Activated T-helper 1 cell treated with anti-CD3 and anti-CD28 coated beads, Interleukin-2, amount 50 U/mL, for 16 hours (primary cell): ENCODE measurements at places on chromosomes 11 and 22.

DNA sequence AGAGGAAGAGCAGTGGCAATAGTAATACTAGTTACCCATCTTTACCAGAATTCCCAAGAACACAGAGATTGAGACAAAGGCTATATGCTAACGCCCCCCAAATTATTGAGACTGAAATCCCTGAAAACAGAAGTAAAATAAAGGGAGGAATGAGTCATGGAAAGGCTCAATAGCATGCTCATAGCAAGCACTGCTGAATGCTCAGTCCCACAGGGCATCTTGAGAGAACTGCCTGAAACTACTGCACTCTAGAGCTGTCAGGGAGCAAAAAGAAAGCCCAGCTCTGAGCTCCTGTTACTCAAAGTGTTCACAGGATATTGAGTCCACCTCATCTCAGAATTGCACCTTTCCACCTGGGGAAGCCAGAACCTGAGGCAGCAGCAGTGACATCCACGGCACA, 44.1 kb upstream of the FIBIN start:
- no peak for DNase-seq

- DNase-seq = no peak
These were observed 352.2 kb upstream of the CTSC start for GRCh38 chr11:88689548-88690240.

- DNase-seq = no peak
These were observed 39.0 kb downstream of the ADAMTS8 start for GRCh38 chr11:130389335-130389935.

GRCh38 chr11:76062733-76063132, 143.6 kb downstream of the WNT11 start:
- DNase-seq = no peak

- DNase-seq = no peak
These were observed 1.5 kb upstream of the DEPDC5 start for GRCh38 chr22:31752096-31752847.

DNA sequence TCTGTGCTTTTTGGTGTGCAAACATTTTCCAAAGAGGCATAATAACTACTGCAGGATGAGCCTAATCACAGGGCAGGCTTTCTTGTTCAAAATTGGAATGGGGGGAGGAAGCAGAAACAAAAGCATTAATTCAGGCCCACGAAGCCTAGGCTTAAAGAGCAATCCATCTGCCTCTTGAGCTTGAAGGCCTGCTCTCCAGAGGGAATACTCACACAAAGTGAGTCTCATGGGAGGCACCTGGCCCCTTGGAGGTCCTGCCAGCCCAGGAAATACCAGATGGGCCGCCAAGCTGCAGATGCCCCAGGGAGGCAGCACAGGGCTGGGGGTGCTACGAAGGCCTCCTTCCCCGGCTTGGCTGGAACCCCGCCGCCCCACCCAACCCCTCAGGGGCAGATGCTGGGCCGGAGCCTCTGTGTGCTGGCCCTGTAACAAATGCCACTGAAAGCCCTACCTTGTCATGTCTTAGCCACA, 39.3 kb upstream of the COMT start:
- no peak for DNase-seq

- DNase-seq = no peak
These were observed 20.8 kb upstream of the SMIM38 start for GRCh38 chr11:69134957-69135356.

DNA sequence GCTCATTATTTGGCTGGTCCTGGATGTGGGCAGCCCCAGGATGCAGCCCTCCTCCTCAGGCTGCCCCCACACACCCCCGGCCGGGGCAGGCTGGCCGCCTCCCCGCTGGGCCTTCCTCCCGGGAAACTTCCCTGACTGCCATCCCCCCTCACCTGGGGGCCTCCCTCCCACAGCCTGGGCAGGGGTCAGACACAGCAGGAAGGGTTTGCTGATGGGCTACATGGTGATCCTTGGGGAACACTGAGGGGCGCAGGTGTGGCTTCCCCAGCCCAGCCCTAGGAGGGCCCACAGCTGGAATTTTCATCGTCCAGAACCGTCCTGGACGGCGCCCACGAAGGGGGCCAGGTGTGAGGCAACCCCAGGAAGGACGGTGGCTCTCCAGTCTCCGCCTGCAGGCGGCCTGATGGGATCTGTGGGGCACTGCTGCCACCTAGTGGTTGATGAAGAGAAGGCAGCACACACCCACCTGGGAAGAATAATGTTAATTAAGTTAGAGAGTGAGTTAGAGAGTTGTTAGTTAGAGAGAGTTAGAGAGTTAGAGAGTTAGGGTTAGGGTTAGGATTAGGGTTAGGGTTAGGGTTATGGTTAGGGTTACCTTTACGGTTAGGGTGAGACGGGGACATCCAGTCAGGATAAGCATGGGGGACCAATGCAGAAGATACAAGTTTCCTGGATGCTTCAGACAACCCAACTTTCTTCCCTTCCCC, 75.9 kb upstream of the PRR5 start:
- peak; percentile 68 for DNase-seq

- no peak for DNase-seq
These were observed 5.8 kb upstream of the GNAZ start for GRCh38 chr22:23064381-23065068.

GRCh38 chr11:36702330-36703054, 104.5 kb upstream of the RAG2 start:
- no peak for DNase-seq

GRCh38 chr11:60143768-60144167, 39.1 kb downstream of the MS4A6A start:
- no peak for DNase-seq

DNA sequence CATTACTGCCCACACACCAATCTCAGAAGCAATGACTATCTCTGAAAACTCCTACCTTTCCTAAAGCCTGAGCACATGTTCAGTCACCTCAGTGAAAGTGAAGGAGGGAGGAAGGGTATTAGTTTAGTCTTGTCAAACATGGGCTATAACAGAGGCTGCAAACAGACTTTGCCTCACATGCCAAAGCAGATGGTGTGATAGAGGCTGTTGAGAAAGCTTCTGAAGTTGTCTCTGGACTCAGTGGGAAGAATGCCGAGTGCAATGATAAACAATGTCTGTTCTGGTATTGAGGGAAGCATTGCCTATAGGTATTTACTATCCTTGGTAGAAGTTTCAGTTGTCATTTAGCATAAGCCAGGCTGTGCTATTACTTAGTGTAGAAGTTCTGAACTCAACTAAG, 314.5 kb upstream of the CCDC90B start:
- DNase-seq = no peak

DNA sequence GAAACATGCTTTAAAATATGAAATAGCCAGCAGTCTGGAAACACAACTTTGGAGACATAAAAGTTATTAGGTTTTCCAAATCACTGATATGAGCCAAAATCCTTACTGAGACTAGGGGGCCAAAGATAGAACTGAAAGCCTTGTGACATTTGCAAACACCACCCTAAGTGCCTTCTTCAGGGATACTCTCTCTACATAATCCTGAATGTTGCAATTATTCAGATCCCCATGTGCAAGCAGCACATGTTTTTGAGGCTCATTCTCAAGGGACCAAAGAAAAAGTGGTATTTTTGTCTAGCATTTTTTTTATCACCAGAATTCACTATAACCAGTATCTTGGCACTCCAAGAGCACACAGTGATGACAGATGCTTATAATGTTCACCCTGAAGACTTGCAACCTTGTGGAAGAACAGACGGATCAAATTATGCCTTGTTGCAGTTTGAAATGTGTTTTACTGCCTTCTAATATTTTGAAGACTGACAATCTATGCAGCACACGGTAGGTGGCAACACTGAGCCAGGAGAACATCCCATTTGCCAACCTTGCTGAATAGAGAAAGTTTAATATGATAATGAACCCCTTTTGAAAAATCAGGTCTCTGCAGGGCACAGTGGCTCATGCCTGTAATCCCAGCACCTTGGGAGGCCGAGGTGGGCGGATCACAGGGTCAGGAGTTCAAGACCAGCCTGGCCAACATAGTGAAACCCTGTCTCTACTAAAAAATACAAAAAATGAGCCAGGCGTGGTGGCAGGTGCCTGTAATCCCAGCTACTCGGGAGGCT, 78.5 kb downstream of the PLEKHA7 start:
- DNase-seq = no peak

GRCh38 chr11:79046366-79046765, 394.5 kb downstream of the TENM4 start:
- no peak for DNase-seq

DNA sequence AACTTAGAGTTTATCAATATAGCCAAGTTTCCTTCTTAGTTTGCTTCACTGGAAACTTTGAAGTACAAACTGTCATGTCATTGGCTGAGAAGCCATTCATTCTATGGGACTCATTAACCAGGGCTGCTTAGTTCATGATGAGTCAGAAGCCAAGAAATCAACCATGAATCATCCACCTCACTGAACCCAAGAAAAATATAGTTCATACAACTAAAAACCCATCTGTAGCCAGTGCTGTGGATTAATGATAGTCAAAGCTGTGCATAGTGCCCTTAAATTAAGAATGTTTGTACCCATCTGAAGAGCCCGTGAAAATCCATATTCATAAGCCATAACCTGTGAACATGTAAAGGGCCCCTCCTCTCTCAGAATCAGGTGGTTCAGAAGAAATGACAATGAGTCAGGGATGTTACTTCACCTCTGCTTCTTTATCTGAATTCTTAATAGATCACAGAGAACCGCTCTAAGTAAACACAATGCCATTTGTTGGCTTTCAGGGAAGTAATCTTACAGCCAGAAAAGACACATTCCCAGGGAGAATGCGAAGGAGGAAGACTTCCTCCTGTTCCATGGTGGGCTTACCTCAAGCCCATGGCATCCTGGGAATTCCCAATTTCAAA, 25.4 kb downstream of the MMP20 start:
- DNase-seq = no peak

DNA sequence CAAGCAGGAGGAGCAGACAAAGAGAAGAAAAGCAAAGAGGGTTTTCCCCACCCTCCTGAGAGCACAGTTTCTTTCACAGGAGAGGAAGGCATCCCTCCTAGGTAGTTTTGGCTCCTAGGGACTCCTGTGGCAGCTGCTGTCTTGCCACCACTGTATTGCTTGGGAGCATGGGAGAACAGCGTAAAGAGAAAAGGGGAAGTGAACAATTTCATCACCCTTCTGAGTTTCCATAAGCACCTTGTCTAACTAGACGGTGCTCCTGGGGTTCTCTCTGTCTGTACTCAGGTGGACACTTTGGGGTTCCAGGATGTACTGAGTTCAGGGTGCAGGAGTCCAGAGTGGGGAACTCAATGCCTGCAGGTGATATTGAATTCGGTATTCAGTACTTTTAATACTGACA, 1430.5 kb downstream of the TBC1D22A start:
- no peak for DNase-seq

GRCh38 chr22:45548991-45549761, 46.5 kb downstream of the FBLN1 start:
- no peak for DNase-seq

DNA sequence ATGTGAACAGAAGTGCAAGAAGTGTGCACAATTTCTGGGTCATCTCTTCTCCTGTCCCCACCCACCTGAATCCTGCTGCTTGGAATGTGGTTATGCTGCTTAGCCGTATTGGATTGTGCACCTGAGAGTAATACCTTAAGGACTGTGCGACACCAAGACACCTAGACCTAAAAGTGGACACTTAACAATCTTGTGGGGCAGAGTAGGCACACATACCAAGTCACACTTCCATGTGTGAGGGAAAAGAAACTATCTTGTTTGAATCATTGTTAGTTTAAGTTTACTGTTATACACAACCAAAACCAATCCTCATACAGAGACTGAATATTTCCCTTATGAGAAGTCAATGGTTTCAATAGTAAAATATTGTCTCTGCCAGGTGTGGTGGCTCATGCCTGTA, 93.7 kb downstream of the CCDC83 start:
- DNase-seq = no peak

- DNase-seq = no peak
These were observed 34.0 kb downstream of the SIK3 start for GRCh38 chr11:117064275-117064674.

DNA sequence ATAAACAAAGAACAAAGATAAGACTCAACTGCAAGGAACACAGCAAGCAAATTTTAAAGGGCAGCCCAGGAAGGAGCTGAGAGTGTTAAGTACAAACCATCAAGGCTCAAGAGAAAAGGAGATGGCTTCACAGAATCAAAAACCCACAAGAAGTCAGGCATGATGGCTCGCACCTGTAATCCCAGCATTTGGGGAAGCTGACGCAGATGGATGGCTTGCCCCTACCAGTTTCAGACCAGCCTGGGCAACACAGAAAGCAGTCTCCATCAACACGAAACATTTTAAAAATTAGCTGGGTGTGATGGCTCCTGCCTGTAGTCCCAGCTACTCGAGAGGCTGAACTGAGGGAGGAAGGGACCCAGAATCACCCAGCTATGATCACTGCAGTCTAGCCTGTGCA, 32.6 kb downstream of the MAPK1 start:
- no peak for DNase-seq

GRCh38 chr22:48138855-48139254, 1376.4 kb downstream of the TBC1D22A start:
- DNase-seq = no peak

DNA sequence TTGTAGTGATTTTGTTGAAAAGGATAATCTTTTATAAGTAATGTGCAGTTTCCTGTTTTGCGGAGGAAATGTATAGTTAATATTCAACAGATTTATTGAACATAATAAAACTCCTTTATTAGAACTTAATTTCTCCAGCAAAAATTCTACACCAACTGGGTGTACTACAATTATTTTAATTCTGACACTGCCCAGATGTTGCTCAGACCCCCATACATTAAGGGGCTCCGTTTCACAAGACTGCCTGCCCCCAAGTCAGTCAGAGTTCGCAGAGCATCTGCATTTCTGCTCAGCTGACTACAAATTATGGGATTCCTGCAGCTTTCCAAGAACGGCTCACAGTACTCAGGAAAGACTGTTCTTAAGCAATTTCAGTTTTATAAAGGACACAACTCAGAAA, 6.2 kb downstream of the CEP57 start:
- no peak for DNase-seq

DNA sequence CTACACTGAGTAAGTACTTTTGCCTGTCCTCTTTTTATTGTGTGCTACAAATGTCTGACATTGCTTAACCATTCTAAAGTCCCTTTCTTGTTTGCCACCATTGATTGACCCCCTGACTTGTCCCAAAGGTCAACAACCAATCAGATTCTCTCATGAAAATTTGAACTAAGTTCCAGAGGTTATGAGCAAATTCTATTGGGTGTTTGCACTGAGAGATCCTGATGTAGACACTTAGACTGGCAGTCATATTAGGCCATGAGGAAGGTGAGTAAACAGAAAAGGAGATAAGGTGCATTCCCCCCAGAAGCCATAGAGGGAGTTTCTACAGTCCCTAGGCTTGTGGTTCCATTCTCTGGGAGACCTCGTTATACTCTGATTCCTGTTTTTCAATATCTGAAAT, 101.3 kb upstream of the E2F8 start:
- DNase-seq = no peak

DNA sequence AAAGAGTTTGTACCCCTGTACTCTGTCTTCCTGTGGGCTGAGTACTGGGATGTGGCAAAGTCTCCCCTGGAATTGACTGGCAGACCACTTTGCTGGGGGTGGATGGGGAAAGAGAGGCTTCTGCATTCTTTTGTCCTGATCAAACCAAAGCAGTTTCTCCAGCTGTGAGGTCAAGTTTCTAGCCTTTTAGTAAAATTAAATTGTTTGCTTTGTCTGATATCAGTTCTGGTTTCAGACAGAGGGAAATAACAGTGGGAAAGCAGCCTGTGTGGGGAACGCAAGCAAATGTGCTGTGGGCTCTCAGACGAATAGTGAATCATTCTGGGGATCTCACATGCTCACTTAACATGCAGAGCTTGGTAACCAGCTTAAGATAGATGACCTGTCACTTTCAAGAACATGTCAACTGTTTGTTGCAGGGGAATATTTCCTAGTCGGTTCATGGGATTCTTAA, 151.6 kb downstream of the FAT3 start:
- DNase-seq = no peak
